ENCODE measurements at places on chromosomes 3 and 15.

DNA sequence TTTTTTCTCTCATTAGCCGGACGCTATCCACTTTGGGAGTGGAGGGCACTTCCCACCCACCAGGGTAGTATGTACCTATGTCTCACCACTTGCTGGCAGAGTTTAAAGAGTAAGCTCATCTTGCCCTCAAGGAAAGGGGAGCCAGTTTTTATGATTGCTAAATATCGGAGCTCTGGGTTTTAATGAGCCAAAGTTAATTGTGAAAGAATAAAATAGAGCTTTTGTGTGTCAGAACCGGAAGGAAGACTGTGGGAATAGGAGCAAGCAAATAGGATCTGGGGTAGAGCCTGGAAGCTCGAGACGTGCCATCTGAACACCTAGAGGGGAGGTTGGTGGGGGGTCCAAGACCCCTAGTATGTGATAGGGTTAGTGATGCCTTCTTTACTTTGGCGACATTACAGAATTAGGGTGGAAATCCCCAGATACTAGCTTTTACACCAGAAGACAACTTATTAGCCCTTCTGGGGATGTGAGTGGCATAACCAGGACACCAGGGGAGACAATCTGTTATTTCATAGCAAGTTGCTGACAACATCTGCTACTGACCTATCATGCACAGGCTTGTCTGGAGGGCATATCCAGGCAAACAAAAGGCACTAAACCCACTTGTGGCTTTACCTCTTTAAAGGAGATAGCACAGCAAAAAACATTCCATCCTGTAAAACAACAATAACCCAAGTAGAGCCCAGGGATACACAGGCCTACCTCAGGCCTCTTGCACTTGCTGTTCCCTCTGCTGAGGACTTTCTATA is 333.8 kb downstream of the ZNF621 start:
- no peak for DNase-seq

DNA sequence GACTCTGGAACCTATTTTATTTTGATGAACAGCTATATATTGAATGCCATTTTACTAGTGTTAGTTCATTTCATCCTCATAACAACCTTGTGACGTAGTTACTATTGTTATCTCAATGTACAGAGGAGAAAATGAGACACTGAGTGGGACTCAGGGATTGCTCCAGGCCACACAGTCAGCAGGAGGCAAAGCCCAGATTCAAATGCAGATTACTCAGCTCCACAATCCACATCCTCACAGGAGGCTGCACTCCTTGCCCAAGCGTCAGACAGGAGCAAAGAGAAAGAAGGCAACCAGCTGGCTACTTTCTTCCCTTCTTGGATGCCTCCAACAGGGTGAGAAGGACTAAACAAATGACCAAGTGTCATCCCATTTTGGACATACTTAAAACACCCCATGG is 92.0 kb upstream of the CCDC54 start:
- no peak for DNase-seq

DNA sequence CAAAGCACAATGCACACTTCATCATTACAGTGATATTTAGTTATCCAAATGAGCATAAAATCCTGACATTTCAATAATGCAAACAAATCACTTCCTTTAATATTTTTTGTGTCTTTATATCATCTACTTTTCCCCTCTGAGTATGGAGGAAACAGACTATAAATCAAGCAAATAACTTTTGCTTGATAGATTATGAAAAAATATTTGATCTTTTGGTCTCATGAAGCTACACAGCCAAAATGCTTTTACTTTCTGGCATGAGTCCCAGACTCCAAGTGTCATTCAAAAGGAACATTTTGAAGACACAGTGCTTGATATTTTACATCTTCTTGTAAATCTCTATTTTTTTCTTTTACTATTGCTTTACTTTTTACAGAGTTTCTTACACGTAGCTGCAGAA is 215.3 kb upstream of the ROBO1 start:
- no peak for DNase-seq

GRCh38 chr3:147371771-147372340 is 34.5 kb downstream of the ZIC4 start:
- DNase-seq, result no peak

- DNase-seq, result no peak
Observed at GRCh38 chr3:133834621-133835417, 29.2 kb downstream of the SRPRB start.

Data from CD4-positive, alpha-beta T cell treated with Interleukin-10 for 1 hour (primary cell).